Stimulated activated CD8-positive, alpha-beta memory T cell treated with anti-CD3 and anti-CD28 coated beads, Interleukin-2, amount 100 ng/mL, for 48 hours (primary cell): ENCODE measurements at places on chromosomes 12 and 14.

- no peak for DNase-seq
Observed at GRCh38 chr14:102610968-102611811, 18.7 kb downstream of the RCOR1 start.

- DNase-seq: no peak
Observed at GRCh38 chr12:69046363-69046762, 113.4 kb upstream of the CPM start.

DNA sequence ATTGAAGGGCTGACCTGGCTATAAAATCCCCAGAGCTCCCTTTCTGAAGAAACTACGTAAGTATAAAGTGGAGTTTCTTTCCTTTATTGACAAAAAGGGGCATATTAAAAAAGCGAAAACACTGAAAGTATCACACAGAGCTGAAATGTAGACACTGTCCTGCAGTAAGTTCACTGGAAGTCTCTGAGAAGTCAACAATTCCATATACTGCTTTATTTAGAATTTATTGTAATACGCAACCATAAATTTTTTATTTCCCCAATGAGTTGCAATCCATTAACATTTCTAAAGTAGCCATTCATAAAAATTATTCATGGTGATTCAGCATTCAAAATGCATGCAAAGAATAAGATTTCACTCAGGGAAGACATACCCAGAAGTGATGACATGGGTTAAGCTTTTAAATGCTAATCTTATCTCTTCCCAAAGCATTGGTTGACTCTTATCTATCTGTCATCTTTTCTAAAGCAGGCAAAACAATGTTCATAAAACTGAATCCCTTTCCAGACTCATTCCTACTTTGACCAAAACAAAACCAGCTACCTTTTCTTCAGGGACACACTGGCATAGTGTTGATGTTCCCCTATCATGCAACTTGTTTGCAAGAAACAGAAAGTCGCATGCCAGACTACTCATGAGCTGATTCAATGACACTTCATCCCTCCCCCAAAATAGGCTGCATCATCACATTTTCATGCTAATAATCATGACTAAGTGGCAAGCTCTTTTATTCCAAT is 17.3 kb downstream of the KITLG start:
- DNase-seq: no peak

DNA sequence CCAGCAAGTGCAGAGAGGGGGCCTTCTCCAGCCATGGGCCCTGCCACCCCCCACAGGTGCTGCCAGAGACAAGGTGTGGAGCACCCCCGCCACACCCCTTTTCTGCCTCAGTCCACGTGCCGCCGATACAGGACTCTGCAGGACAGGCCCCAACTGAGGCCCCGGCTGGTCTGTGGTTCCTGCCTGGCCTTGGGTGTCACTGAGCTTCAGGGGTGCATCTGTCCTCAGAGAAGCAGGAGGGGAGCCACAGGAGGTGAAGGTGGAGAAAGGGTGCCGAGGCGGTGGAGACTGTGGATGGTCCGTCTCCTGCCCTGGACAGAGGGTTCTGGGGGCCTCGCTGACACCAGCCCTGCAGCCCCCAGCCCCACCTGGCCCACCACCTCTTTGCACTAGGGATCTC is 63.1 kb downstream of the KIF26A start:
- DNase-seq: no peak

GRCh38 chr12:48936379-48936979 is 11.2 kb upstream of the FKBP11 start:
- peak; percentile 81 for DNase-seq

GRCh38 chr14:36701132-36701531 is 39.5 kb downstream of the PAX9 start:
- DNase-seq: no peak

DNA sequence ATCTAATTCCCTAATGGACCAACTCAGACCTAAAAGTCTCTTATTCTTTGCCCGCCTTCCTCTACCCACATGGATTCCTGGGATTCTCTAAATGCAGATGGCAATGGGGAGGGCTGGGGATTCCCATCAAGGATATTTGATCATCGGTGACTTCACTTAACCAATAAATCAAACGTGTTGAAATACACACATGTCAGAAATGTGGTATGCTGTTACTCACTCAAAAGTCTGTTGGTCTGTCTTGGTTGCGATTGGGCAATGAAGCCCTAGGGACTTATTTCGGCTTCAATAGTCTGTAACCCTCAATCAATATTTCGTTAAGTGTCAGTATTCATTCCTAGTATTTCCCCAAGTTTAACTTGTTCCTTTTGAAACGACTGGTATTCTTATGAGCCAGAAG is 117.2 kb upstream of the DIO3 start:
- no peak for DNase-seq

DNA sequence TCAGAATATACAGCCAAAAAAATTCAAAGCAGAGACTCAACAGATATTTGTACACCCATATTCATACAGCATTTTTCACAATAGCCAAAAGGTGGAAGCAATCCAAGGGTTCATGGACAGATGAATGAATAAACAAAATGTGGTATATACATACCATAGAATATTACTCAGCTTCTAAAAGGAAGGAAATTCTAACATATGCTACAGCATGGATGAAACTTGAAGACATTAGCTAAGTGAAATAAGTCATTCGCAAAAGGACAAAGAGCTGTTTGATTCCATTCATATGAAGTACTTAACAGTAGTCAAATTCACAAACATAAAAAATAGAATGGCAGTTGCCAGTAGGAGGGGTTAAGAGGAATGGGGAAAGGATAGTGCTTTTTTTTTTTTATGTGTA is 91.8 kb upstream of the ARID2 start:
- DNase-seq: no peak

GRCh38 chr14:67538501-67538900 is 5.4 kb downstream of the PLEKHH1 start:
- no peak for DNase-seq

- no peak for DNase-seq
Observed at GRCh38 chr12:66491853-66492252, 187.0 kb downstream of the GRIP1 start.

DNA sequence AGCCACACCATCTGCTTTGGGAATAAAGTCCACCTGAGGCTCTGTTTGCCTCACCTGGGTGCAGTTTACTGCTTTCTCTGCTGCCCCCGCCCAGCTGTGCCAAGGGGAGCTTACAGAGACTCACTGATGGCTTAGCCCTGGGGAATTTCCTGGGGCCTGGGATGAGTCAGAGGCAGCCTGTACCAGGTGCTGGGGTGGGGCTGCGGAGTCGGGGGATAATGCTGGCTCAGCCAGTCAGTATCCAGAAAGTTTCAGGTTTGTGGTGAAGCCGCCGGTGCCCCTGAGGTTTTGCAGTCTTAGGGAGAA is 22.3 kb downstream of the PLEKHG3 start:
- peak; percentile 7 for DNase-seq

GRCh38 chr12:47811072-47811396 is 8.7 kb downstream of the HDAC7 start:
- no peak for DNase-seq

DNA sequence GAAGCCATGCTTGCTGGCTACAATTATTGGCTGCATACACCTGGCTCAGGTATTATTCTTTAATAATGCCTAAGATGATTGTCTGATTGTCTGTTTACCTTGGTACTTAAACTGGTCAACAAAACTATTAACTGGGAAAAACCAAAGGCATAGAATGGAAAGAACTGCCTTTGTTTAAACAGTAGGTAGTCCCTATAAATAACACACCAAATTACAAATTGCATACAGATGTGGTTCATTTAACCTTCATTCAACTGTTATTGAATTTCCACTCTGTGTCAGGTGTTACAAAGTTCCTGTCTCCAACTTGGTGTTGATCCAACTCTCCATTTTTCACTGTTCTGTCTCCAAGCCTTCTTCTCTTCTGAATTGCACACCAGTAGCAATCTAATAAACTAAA is 79.8 kb upstream of the FSCB start:
- DNase-seq: no peak

DNA sequence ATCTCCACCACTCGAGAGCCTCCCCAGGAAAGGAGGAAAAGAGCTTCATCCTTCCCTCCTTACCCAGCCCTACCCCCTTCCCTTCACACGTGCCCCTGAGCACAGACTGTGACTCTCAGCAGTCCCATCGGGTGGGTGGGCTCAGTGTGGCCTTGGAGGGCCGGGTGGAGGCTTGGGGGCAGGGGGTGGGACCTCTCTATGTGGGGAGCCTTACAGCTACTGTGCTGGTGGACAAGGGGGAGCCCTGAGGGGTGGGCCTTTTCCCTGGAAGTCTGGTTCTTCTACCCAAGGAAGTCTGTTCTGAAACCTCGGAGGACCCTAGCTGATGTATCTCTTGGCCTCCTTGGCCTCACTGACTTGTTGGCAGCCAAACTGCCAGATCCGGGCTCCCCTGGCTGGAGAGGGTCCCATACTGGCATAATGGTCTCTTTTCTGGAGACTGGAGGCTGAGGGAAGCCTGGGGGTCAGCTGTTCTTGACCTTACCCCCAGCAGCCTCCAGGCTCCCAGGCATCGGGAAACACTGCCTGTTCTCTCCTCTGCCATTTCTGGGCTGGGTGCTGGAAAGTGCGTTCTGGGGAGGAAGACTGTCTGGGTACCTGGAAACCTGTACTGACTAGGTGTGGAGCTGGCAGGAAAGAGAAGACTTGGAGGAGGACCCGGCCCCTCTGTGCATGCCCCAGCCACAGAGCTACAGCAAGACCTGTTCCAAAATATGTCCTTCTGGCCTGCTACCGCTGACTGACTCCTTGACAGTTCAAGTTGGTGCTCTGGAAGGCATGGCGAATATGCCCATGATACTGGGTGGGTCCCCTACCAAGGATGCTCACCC is 7.6 kb downstream of the VASH1 start:
- no peak for DNase-seq

- DNase-seq: peak; percentile 71
Observed at GRCh38 chr12:48903982-48904411, 21.3 kb downstream of the FKBP11 start.

GRCh38 chr12:119486599-119487154 is 106.9 kb upstream of the TMEM233 start:
- no peak for DNase-seq

GRCh38 chr12:30840715-30841114 is 85.8 kb upstream of the TSPAN11 start:
- DNase-seq: no peak

GRCh38 chr12:90489141-90489540 is 465.8 kb downstream of the CCER1 start:
- no peak for DNase-seq

GRCh38 chr12:4555804-4556203 is 6.2 kb upstream of the DYRK4 start:
- no peak for DNase-seq

GRCh38 chr14:87888136-87888999 is 104.6 kb downstream of the GALC start:
- DNase-seq: no peak

- DNase-seq: no peak
Observed at GRCh38 chr12:104846056-104846767, 111.9 kb downstream of the SLC41A2 start.

DNA sequence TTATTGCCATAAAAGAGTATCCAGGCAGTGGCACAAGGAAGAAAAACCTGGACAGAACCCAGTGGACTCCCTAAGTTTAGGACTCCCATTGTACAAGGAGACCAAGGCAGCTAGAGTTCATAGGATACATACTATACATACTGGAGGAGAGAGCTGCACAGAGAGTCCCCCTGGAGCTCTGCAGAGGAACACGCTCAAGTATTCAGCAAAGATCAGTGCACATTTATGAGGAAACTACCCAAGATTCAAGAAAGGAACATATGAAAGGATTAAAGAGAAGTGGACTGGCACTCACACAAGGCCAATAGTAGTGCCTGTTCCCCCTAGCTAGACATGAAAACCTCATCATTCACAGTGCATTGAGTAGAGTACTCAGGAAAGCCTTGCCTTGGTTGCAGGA is 43.0 kb upstream of the CHPT1 start:
- DNase-seq: no peak

GRCh38 chr14:55802986-55803872 is 223.2 kb downstream of the KTN1 start:
- no peak for DNase-seq

- no peak for DNase-seq
Observed at GRCh38 chr14:55928276-55928675, 189.9 kb upstream of the PELI2 start.

- DNase-seq: no peak
Observed at GRCh38 chr12:80894179-80894578, 43.6 kb downstream of the LIN7A start.

DNA sequence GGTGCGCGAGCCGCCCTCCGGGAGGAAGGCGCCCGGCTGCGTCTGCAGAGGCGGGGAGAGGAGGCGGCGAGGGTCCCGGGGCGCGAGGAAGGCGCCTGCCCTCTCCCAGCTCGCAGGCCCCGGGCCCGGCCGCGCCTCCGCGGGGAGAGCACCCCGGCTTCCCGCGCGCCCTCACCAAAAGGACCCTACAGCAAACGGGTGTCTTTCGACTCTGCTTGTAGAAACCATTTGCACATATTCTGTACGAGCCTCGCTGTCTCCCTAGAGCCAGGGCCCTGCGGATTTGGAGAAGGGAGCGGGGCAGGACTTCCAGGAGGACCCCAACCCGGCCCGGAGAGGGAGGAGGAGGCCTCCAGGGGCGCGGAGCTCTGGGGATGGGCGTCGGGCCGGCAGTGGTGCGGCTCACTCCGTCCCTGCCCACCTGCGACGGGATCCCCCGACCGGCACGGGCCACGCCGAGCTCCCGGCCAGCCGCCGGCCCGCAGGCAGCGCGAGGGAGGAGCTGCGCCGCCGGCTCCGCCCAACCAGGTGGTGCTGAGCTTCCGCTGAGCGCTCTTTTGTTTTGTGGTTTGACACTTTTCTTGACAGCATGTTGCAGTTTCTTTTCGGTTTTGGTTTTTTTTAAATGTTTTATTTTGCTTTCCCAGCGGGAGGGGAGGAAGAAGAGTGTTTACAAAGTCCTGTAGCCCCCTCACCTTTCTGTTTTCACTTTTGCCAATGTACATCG is 103.3 kb upstream of the FKBP4 start:
- DNase-seq: peak; percentile 23
